Ovary (tissue), 10 donors: ENCODE measurements at places on chromosomes 1 and 21.

- no peak within 1 kb of the TSS for H3K27ac ChIP-seq
- no peak for DNase-seq
- no peaks in the 10 kb centered on the region for H3K4me1 ChIP-seq
- no peaks in the 10 kb centered on the region for H3K27me3 ChIP-seq
- no peak within 1 kb of the TSS for H3K4me3 ChIP-seq
Observed at GRCh38 chr21:30480145-30480544, at the start of gene KRTAP19-1. TSS of gene KRTAP19-1 (minus strand) at chr21:30480367. CDS start at chr21:30480317, 50 bp downstream.

- DNase-seq = no peak
- H3K27ac ChIP-seq = no peak overlapping the region
- no peaks in the 10 kb centered on the region for H3K36me3 ChIP-seq
- no peaks in the 10 kb centered on the region for H3K27me3 ChIP-seq
- no peak overlapping the region for H3K4me3 ChIP-seq
Observed at GRCh38 chr21:46304955-46305354, 18.7 kb downstream of the C21orf58 start.

DNA sequence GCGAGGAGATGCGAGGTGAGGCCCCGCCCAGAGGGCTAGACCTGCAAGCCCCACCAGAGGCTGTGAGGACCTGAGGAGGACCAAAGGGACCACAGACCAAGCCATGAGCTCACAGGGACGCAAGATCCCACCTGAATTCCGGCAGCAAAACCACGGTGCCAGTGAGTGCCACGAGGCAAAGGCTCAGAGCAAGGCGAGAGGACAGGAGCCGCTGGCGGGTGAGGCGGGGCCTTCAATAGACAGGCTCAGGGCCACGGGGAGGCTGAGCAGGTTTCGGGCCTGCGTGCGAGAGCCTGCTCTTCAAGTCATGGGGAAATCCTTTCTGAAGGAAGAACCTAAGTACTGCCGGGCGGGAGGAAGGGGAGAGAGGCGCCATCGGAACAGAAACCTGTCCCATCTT lies 7.1 kb upstream of the TMEM240 start:
- H3K27me3 ChIP-seq = no peaks in the 10 kb centered on the region
- H3K36me3 ChIP-seq = no peaks in the 10 kb centered on the region
- peaks cover 4% of the 10 kb centered on the region for H3K4me1 ChIP-seq
- no peak overlapping the region for H3K27ac ChIP-seq

DNA sequence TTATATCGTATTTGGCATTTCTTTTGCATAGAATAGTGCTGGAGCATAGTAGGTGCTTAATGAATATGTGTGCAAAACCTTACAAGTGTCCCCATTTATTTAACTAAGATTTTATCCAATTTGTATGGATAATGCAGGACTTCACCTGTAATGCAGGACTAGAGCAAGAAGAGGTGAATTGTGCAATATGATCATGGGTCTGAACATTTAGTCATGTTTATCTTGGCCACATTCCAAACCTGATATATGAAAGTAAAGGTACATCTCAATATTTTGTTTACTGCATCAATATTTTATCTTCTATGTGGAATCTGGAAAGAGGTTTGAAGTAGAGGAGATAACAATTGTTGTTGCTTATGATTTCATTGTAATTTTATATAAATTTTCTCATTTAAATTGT lies 1626.7 kb upstream of the B3GALT2 start:
- H3K36me3 ChIP-seq = no peaks in the 10 kb centered on the region
- DNase-seq = no peak
- no peaks in the 10 kb centered on the region for H3K27me3 ChIP-seq
- peaks cover 1% of the 10 kb centered on the region for H3K4me1 ChIP-seq
- H3K27ac ChIP-seq = no peak overlapping the region
- no peak overlapping the region for H3K4me3 ChIP-seq

- H3K36me3 ChIP-seq = no peaks in the 10 kb centered on the region
- no peaks in the 10 kb centered on the region for H3K4me1 ChIP-seq
- H3K27ac ChIP-seq = no peak overlapping the region
- DNase-seq = no peak
- H3K27me3 ChIP-seq = no peaks in the 10 kb centered on the region
Observed at GRCh38 chr1:195763907-195764374, 844.3 kb downstream of the KCNT2 start.

- no peak for DNase-seq
- H3K27ac ChIP-seq = no peak overlapping the region
- no peak overlapping the region for H3K4me3 ChIP-seq
- no peaks in the 10 kb centered on the region for H3K4me1 ChIP-seq
Observed at GRCh38 chr1:17616731-17617279, 77.3 kb downstream of the ARHGEF10L start.
